ENCODE measurements at places on chromosomes 12 and 14.

GRCh38 chr12:54053003-54053750 is 458 bp upstream of the HOXC4 start:
- DNase-seq: no peak

DNA sequence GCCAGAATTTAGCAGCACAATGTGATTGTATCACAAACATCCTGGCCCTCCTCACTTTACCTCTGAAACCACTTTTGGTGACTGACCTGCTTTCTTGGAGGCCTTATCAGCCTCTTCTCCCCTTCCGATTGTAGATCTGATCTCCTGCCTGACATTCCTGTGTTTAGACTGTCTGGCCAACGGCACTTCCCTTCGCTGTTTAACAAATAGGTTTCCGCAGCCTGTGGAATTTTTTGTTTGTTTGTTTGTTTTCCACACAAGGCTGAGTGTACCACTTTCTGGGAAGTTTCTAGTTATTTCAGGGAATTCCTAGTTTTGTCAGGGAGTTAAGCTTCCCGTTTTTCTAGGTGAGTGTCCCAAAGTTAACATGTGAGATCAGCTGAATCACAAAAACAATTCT is 65.9 kb upstream of the CDKN3 start:
- no peak for DNase-seq

- no peak for DNase-seq
These were observed 71.3 kb downstream of the CLMN start for GRCh38 chr14:95248432-95248831.

DNA sequence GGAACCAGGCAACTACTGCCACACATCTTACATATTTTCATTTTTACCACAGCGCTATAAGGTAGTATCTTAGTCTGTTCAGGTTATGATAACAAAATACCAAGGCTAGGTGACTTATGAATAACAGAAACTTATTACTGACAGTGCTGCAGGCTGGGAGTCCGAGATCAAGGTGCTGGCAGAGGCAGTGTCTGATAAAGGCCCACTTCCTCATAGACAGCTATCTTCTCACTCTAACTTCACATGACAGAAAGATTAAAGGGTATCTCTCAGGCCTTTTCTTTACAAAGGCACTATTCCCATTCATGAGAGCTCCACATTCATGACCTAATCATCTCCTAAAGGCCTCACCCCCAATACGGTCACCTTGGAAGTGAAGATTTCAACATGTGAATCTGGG is 59.8 kb upstream of the MDM1 start:
- DNase-seq: no peak
